ENCODE measurements at places on chromosomes 11 and 22.

DNA sequence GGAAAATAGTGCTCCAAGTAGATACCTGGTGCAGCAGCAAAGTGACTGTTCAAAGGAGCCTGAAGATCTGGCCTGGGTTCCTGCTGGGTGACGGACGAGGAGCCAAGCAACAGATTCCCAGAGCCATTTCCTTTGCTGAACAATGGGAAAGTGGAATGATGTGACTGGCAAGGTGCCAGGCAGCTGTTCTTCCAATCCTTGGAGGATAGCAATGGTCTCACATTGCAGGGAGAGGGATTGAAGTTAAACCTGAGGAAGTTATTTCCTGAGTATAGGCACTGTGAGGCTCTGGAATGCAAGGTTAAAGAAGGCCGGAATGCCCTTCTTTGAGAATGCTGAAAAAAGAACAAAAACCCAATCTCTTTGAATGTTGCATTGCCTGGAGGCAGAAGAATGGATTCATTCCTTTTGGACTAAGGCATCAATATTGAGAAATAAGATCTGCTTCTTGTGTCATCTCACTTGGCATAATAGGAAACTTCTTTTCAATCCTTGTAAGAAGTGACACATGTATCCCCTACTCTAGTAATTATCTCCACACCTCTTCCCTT lies 223.8 kb downstream of the BLID start:
- no peak for DNase-seq

DNA sequence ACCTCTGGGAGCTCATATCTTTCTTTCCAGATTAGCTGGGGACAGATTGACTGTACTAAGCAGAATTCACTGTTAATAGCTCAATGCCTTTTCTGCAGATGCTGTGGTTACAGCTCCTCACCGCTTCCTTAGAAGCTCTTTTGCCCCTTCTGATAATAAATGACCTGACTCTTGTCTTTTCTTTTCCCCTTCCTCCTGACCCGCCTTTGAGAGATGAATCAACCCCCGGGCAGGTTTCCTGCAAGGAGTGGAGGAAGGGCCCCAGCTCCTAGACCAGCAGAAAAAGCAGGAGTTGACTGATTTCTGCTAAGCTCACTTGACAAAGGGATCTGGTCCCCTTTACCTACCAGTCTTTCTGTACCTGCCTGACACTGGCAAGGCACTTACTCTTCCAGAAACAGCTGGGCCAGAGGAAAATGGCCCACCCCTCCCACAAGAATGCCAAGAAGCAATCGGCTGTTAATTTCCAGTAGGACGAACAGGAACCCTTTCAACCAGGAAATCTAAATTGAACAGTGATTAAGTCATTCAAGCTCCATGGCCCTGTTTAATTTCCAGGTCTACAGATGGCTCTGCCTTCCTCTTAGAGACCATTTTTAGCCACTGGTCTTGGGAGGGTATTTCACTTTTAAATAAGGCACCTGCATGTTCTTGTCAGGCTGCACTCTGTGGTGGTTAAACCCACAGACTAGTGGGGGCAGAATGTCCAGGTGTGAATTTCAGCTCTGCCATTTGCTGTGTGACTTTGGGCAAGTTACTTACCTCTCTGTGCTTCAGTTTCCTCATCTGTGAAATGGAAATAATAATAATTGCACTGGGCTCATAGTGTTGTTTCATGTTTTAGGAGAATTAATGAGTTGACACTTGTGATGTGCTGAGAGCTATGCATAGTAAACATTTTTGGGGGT lies 67.5 kb downstream of the PRR5L start:
- DNase-seq: no peak

GRCh38 chr22:39215070-39215396 lies 29.7 kb downstream of the PDGFB start:
- DNase-seq: no peak

DNA sequence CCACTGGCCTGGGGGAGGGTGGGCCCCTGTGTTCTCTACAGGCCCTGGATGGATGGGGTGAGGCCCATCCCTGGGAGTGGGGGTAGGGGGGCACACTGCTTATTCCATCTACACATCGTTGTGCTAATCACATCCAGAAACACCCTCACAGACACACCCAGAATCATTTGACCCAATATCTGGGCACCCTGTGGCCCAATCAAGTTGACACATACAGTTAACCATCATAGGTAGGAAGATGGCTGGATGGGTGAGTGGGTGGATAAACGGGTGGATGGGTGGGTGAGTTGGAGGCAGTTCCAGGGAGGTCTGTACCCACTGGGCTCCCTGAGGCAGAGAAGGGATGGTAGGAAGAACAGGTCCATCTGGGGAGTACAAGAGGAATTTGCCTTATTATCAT lies 81.3 kb upstream of the LINC01488 start:
- no peak for DNase-seq

GRCh38 chr11:33375688-33376311 lies 118.6 kb downstream of the HIPK3 start:
- no peak for DNase-seq
